ENCODE measurements at places on chromosomes 6 and 20. TPM values are rescaled to one million over a fixed set of nuclear protein-coding genes. Genes with fewer than 3 reads are reported as not detected.

SUPT3H gene
- total RNA-seq: 3.9 TPM

RUNX2 gene
- 1.2 TPM for total RNA-seq

PROKR2 gene
- total RNA-seq: not detected

ZHX3 gene
- 7.4 TPM for total RNA-seq

TMEM244 gene
- not detected for total RNA-seq

BIRC7 gene
- 2.3 TPM for total RNA-seq

NUP153 gene
- total RNA-seq: 27.5 TPM

MLN gene
- not detected for total RNA-seq

GRIK2 gene
- total RNA-seq: 0.35 TPM

GLP1R gene
- total RNA-seq: not detected

GSTA3 gene
- not detected for total RNA-seq

DOK5 gene
- total RNA-seq: not detected

BPIFB4 gene
- not detected for total RNA-seq

PRSS35 gene
- total RNA-seq: not detected

CALHM6 gene
- total RNA-seq: not detected
